Thoracic aorta (tissue), 2 donors: ENCODE measurements at places on chromosomes 6 and 20.

DNA sequence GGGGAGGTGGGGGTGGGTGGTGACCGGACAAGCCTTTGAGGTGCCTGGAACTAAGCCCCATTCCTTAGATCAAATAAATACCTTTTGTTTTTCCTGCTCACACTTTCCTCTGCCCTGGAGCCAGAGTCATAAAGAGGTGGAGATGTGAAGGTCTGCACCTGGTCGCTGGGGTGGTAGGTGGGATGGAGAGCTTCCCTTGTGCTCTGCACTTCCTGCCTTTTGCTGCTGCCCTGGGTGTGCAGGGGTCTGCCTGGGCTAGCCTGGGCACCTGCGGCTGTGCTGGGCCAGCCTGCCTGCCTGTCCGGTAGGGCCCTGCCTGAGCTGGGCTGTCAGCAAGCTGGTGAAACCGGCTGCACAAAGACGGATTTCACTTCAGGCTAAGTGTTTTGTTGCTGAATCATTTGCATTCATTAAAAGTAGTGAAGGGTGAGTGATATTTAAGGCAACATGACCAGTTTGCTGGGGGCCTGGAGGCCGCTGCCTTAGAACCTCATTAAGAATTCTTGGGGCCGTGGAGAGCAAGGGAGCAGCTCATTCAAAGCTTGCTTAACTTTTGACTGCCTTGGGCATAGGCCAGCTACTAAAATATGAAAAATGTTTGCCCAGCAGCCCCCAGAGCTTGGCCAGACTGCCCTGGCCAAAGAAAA, 20.5 kb downstream of the PTK7 start:
- no peak for DNase-seq

GRCh38 chr20:1823450-1823844, 71.8 kb upstream of the SIRPA start:
- no peak for DNase-seq

- no peak for DNase-seq
These were observed 148.3 kb upstream of the STXBP5 start for GRCh38 chr6:147055821-147056392.

DNA sequence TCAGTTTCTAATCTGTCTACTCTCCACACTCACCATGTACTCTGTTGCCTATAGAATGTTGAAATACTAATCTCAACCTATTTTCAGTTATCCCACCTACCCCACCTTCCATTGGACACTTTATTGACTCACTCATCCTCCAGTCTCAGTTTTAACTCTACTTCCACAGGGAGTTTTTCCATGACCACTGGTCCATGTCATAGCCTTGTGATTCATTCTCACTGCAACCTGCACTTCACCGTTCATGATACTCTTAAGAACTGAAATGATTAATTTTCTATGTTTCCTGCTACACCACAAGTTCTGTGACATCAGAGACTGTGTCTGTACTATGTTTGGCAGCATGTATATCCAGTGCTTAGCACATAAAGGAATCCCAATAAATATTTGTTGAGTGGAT, 122.8 kb upstream of the HSF2 start:
- no peak for DNase-seq
